HL-60 (cell line): ENCODE measurements at places on chromosomes 7 and 10.

GRCh38 chr10:10198363-10198762, 819.3 kb upstream of the CELF2 start:
- no peak for DNase-seq

DNA sequence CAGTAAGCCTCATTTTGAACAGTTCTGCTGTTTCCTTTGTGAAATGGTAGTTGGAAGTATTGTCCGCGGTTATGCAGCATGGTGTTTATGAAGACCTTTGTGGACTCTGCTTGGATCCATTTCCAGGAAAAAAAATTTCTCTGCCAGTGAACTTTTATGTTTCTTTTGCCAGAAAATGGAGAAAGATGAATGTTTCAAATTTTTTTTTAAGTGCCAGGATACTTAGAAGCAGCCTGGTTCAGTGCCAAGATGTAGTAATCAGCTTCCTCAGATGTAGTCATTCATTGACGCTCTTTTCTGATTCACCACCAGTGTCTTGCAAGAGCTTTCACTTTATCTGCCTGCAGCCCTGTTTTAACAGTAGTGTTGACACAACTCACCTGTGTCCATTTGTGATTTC, 258.2 kb downstream of the SDK1 start:
- DNase-seq, result no peak

GRCh38 chr10:77436257-77436975, 201.2 kb downstream of the KCNMA1 start:
- no peak for DNase-seq

DNA sequence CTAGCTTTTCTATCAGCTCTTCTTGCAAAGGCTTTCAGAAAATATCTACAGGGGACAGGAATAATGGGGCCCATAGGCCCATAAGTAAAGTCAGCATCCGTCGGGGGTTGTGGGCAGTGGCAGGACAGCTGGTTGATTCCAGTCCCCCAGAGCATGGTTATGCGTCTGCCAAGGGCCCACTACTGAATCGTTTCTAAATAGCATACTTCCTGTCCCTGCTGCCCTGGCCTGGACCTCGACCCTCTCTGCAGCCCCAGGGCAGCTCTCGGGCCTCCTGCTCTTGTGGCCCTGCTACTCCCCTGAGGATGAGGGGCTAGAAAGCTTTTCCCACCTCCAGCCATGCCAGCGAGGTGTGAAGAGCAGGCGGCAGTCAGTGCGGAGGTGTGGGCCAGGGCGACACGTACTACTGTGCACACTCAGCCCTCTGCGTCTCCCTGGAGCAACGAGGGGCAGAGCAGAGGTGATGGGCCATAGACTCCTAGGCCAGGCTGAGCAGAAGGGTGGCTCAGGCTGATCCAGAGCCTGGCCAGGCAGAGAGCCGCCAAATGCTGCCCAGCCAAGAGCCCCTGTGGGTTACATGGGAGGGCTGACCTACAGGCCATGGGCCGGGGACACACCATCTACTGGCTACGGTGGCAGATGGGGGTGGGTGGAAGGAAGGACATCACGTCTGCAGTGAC, 4.7 kb upstream of the OPN4 start:
- no peak for DNase-seq

GRCh38 chr10:78328592-78329404, 295.1 kb downstream of the RPS24 start:
- DNase-seq, result no peak

GRCh38 chr7:151003572-151003971, 12.8 kb downstream of the NOS3 start:
- DNase-seq, result no peak

GRCh38 chr10:89118091-89118490, 89.0 kb downstream of the CH25H start:
- DNase-seq, result no peak

DNA sequence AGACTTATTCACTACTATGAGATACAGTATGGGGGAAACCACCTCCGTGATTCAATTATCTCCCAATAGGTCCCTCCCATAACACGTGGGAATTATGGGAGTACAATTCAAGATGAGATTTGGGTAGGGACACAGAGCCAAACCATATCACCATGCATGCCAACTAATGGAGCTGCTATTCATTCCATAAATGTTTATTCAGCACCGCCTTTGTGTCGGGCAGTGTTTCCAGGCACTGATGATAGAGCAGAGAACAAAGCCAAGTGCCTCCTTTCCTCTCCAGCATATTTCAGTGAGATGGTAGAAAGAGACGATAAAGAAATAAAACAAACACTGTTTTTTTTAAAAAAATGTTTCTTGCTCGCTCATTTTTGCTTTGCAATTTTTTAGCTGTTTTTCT, 295.9 kb upstream of the FOXK1 start:
- DNase-seq, result no peak

DNA sequence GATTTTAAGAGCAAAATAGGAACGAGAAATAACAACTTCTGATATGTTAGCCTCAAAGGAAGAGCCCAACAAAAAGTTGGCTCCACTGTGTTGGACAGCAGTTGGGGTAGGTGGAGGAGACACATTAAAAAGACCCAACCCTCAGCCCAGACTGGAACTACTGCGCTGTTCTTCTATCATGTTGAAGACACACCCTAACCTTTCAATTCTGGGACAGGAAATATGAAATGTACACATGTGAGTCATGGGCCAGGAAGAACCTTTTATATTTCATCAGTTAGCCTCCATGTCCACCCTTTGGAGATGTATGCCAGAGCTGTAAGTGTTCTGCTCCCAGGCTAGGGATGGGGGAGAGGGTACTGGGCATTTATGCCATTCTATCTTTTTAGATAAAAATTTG, 22.1 kb downstream of the CLDN12 start:
- no peak for DNase-seq

- no peak for DNase-seq
Observed at GRCh38 chr7:125644109-125644508, 714.5 kb upstream of the POT1 start.

DNA sequence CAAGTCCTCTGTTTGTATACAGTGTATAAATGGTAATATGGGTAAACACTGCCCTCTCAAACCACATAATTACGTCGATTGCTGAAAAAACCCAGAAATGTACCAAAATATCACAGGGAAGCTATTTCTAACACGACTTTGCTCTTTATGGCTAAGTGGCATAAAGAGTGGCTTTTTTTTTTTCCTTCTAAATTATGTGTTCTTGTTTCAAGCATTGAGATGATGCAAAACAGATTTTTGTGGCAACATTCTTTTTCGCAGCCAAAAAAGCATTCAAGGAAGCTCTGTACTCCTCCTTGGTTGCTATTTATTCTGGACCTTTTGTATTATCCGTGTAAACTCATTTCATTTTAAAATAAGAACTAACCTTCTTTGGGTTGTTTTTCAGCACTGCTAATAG, 138.9 kb downstream of the VTI1A start:
- DNase-seq, result no peak

DNA sequence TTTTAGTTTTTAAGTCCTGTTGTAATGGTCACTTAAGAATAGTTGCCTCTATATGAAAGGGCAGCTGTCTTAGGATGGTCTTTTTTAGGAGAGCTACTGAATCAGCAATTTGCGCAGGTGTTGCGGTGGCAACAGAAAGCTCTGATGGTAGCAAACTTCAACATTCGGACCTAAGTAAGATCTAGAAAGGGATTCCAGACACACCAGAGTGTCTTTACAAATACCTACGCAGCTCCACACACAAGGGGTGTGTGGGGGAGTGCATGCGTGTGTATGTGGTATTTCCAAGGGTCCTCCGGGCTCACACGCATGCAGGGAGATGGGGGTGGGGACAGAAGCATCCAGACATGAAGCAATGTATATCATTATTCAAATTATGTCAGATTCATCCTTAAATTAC, 438.6 kb upstream of the MGMT start:
- no peak for DNase-seq

- peak; percentile 78 for DNase-seq
Observed at GRCh38 chr10:71378336-71379117, 18.2 kb upstream of the CDH23 start.

GRCh38 chr10:101624526-101625102, 36.5 kb downstream of the DPCD start:
- DNase-seq, result no peak

DNA sequence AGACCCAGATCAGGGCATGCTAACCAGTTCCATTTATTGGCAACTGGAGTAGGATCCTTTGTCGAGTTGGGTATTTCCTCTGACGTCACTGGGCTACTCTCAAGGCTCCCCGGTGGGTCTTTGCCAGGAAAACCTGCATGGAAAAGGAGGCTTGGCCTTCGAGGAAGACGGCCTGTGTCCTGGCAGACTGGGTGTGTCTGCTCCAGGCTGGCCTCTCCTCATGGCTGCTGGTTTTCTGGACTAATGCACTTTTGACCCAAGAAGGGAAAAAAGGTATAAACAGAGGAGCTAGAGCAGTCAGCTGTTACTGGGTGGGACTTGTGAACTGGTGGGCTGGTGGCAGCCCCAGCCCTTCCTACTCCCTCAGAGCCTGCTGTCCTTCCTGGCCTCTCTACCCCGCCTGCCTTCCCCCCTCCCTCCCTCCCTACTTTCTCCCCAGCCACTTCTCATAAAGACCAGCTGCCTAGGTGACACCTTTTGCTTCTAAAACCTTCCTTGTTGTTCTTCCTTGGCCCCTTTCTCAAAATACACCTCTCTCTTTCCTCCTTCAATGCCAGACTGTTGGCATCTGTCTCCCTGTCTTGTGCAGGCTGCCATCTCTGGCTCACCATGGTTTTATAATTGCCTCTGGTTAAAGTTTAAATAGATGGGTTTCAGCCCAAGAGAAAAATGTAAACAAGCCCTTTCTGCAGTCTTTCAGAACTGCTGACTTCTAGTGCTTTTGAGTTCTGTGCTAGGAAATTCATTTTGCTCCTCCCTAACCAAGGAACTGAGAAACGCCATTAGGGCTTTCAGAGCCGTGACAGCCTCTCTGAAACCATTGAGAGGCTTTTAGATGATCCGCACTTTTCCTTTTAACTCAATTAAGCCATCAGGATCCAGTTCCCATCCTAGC, 101.8 kb upstream of the MKLN1 start:
- DNase-seq, result no peak

DNA sequence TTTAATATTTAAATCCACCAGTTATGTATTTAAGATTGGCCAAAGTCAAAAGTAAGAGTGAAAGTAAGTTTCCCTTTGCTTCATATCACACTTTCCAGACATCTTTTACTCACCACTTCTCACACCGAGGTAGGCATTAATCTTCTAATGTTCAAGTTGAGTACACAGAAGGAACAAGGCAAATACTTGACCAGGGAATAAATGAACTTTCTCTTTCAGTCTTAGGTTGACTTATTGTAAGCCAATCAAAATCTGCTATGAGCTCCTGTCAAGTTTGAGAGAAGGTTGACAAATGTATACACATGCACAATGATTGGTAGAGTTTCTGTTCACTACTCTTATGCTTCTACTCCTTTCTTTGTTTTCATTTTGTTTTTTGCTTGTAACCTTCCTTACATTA, 842.5 kb downstream of the REEP3 start:
- no peak for DNase-seq

- DNase-seq, result peak; percentile 11
Observed at GRCh38 chr7:99733448-99733847, 1.5 kb downstream of the CYP3A7 start.

GRCh38 chr10:73649876-73650536, 5.8 kb downstream of the SYNPO2L start:
- no peak for DNase-seq

DNA sequence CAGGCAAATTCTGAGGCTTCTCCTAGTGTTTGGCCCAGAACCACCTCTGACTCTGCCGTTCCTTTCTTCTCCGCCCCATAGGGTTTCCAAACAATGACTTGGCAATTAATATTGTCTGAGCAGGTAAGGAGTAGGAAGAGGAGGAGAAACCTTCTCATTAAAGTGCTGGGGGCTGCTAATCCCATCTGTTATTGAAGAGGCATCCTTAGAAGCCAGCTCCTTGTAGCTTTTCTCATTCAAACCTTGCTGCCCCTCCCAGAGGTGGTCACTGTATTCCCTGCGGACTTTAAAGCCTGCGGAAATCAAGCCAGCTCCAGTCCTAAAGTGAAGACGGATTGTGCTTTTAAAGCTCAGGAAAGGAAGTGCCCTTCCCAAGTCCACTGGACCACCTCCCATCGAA, 1.4 kb upstream of the NKX1-2 start:
- DNase-seq, result no peak

- DNase-seq, result no peak
Observed at GRCh38 chr7:78420001-78420400, 621.4 kb downstream of the PHTF2 start.

- DNase-seq, result peak; percentile 74
Observed at GRCh38 chr7:50308532-50309385, 4.2 kb downstream of the IKZF1 start.

GRCh38 chr10:45373576-45374349, at the start of gene ALOX5:
TSS of gene ALOX5 (plus strand) at chr10:45374216. CDS start at chr10:45374280, 64 bp downstream.
- DNase-seq, result no peak

- DNase-seq, result no peak
Observed at GRCh38 chr7:141145630-141145982, 71.7 kb downstream of the TMEM178B start.

- no peak for DNase-seq
Observed at GRCh38 chr7:119256001-119256400, 1017.0 kb upstream of the KCND2 start.

- DNase-seq, result no peak
Observed at GRCh38 chr7:33698692-33699128, 206.6 kb upstream of the BMPER start.

- no peak for DNase-seq
Observed at GRCh38 chr7:1320616-1321240, 88.1 kb downstream of the UNCX start.

GRCh38 chr10:31188792-31189406, 130.1 kb upstream of the ZEB1 start:
- no peak for DNase-seq

DNA sequence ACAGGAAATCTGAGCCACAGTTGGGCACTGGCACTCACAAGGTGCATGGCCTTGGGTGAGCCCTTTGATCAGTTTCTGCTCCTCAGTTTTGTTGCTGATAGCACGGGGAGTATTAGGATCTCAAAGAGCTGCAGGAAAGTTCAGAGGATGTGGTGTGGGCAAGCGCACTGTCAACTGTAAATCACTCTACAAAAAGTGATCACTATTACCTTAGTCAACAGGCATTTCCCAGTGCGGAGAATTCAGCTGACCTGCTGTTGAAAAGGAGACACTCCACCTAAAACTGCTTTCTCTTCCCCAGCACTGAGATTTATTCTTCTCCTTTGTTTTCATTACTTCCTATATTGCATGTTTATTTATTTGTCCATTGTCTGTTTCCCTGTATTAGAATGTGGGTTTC, 331.0 kb downstream of the PRPF18 start:
- no peak for DNase-seq

GRCh38 chr10:100684688-100685235, 60.6 kb upstream of the PAX2 start:
- DNase-seq, result no peak
